ENCODE measurements at places on chromosomes 11 and 22.

DNA sequence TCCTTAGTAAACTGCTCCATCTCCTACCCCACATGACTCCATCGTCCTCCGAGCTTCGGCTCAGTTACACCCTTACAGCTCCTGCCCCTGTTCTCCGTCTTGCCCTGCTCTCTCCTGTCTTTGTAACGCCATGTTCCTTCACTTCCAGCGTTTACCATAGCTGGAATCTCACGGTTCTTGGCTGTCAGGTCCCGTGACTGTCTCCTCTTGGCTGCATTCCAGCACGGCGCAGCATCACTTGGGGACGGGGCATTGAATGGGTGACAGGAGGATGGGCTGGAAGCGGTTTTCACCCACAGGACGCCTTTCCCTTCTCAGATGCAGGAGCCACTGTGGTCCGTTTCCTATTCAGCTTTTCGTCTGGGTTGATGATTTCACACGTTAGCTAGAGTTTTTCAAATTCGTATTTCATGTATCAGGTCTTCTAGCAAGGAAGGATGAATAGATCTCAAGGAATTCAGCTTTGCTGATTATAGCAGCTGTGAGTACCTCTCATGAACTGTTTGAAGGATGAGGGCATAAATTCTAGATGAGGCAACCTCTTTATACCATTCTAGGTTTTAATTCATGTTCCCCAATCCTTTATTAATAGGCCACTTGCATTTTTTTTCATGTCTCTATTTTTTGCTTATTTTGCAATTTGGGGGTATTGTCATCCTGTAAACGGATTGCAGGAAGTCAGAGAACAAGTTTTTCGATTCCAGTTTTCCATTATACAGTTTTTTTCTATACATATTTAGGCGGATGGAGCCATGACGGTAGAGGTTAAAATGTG, 29.1 kb downstream of the ZBED4 start:
- no peak for DNase-seq

GRCh38 chr22:28808716-28809355, 8.5 kb upstream of the XBP1 start:
- DNase-seq = no peak

GRCh38 chr11:73116636-73117035, 25.5 kb downstream of the FCHSD2 start:
- no peak for DNase-seq

DNA sequence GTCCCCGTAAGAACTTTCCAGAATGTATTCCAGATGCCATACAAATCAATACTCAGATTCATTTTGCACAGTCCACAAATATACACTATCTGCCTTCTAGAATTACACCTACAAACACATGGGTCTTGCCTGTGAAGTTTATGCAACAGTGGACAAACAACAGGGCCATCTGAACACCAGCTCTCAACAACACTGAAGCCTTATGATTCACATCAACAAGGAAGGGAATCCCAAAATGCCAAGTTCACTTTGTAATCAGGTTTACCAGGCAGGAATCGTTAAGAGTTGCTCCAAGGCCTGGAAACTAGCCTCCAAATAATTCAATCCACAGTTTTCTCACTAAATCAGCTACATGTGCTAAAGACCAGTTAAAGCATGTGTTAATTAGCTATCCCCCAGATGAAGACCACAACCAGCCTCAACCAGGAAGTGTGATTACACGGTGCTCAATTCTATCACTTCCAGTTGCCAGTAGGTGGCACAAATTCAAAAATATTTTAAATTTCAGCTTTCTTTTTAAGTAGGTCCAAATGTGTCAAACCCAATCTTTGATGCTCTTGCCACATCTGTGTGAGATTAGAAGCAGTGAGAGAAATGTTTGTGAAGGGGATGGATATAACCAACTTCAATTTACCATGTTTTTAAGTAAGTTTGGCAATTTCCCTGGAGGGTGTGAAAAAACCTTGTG, 139.1 kb upstream of the BDNF start:
- peak; percentile 14 for DNase-seq

Measured in urothelium cell line (cell line).